ENCODE measurements at places on chromosomes 6 and 20.

DNA sequence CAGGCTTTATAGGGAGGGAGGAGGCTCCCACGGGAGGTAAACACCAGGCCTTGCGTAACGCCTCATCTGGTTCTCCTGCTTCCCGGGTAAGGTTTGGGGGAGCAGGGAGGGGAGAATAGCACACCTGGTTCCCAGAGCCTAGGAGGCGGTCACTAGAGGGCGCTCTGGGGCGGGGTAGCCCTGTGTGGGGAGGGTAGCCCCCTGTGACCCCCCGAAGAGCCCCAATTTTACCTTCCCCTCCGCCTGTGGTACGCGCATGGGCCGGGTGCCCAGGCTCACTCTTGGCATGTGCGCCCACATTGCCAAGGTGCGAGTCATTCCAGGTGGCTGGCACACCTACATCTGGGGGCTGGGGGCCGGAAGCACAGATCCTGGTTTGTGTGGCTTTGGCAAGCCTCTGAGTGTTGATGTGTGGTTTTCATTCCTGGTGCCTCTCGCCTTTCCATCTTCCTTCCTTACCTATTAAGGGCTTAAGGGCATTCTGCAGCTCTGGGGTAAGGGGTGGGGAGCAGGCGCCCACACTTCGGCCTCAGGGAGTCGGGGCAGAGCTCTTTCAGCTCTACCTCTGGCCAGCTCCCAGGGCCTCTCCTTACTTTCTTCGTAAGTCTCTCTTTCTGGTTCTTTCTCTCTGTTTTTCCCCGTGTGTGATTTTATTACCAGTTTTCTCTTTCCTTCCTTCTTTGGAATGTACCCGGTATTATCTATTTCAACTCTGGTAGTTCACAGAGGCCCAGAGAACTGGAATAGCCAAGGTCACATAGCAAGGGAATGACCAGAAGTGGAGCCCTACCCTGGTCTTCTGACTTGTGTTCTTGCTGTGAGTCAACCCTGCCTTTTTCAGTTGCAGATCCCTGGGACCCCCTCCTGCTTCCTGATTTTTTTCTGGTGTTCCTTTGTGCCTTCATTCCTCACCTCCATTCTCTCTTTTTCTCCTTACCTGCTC, 492 bp upstream of the RNF39 start:
- peak; percentile 80 for DNase-seq

DNA sequence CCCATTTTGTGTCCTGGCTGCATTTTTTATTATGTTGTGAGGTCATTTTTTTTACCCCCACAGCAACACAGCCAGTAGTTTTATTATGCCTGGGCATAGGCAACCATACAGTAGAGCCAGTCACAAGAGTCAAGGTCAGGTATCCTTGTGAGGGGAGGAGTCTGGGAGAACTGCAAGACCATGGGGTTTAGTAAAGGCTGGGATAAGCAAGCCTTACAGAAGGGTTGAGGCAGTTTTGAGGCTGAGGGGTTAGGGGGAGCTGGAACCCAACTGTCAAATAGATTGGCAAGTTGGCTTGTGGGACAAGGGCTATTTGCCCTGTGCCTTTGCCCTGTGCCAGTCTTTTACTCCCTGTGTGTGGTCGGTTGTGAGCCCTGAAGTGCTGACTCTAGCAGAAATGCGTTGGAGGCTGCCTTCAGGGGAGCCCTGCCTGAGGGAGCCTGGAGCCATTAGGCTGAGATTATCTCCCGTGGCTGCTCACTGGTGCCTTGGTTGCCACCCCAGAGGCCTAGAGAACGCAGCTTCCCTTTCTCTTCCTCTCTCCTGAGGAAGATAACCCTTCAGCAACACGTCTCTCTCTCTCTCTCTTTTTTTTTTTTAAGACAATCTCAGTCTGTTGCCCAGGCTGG, 31.1 kb downstream of the RALY start:
- no peak for DNase-seq

- DNase-seq: no peak
Observed at GRCh38 chr20:10558635-10559187, 115.1 kb downstream of the JAG1 start.

DNA sequence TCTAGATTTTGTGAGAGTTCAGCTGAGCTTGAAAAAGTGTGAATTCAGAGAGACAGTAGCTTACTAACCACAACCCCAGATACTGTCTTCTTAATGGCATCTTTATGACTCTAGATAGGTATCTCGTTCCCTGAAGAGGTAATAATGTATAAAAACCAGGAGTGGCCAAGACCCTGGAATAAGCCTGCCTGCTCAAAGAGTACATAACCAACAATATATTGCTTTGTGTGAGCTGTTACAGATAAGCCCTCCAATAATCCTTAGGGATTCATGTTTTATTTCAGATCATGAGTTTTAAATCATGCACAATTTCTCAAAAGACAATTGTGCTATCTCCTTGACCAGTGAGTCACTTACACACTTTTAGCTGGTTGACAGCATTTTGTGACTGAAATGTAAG, 327.8 kb upstream of the ADGRB3 start:
- no peak for DNase-seq

GRCh38 chr6:110353457-110354001, 4.6 kb downstream of the METTL24 start:
- DNase-seq: no peak

GRCh38 chr6:122571888-122572287, 38.3 kb upstream of the PKIB start:
- no peak for DNase-seq

DNA sequence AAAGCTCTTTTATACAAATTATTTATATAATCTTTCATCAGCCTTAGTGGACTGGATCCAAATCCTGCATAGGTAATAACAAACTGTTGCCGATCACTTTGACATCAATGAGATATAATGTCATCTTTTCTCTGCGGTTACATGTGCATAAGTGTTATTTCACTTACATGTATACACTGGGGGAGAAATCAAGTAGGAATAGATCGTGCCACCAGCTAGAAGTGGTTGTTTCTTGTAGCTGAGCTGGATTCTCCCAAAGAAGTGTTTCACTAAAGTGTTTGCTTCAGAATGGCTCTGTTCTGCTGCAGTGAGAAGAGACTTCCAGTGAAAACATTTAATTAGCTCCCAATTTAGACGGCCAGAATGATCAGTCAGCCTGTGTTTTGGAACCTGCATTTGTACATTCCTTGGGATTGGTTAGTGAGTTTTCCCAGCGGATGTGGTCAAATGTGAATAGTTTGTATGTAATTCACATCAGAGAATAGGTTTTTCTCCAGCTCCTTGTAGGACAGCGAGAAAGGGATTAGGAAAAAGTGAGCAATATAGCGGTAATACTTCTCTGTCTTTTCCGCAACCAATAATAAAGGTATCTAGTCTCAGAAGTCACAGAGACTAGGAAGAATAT, 163.1 kb upstream of the CCN2 start:
- no peak for DNase-seq

- no peak for DNase-seq
Observed at GRCh38 chr6:72968704-72969103, 256.6 kb downstream of the KHDC1L start.

DNA sequence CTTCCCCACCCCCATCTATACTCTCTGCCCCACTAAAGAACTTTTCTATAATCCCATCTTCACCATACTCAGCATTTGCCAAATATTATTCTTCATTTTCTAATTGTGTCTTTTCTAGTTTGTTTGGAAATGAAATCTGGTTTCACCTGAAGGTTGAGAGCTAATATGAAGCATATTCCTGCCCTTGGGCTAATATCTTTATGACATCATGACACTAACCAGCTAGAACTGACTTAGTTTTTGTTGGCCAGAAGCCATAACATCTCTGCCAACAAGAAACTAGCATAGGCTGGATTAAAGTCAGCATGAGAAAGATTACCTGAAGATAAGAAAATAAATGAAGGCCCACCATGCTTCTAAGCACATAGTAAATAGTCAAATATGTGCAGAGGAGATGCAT, 16.7 kb downstream of the UNC5CL start:
- DNase-seq: no peak

- no peak for DNase-seq
Observed at GRCh38 chr6:139522511-139523220, 148.2 kb upstream of the CITED2 start.

DNA sequence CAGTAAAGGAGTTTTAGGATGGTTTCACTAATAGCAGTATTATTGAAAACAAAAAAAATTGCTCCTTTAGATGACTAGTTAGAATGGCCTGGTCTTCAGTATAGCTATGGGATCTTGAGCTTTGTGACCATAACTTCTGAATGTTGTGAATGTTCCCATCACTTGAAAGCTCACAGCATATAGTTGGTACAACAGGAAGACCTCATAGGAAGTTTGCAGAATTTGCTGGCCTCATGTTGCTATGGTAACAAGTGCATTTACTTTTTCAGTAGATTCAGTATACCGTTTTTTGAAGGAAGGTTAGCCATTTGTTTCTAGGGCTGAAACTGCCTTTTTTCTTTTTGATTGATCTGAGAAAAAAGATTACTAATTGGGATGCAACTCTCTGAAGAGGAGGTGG, 8.3 kb downstream of the PHF3 start:
- peak; percentile 60 for DNase-seq

DNA sequence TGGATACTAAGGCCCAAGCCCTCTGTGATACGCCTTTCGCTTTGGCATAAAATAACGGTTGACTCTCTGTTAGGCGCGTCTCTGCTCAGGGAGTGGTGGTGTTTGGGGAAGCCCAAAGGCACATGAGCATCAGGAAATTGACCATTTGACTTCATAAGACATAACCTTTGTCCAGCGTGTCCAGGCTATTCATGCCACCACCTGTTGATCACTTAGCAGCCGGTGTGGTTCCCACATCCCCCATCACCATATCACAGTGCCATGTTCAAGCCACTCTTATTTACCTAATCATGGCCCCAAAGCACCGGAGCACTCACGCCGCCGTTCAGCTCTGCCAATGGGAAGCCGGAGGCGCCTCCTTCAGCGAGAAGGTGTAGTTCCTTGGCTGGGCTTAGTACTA, 27.9 kb downstream of the SLCO4A1 start:
- DNase-seq: no peak

- DNase-seq: no peak
Observed at GRCh38 chr6:7165002-7165889, 57.5 kb downstream of the RREB1 start.

Data from GM23338 (cell line).